Esophagus squamous epithelium (tissue), 5 donors: ENCODE measurements at places on chromosomes 12 and 14.

DNA sequence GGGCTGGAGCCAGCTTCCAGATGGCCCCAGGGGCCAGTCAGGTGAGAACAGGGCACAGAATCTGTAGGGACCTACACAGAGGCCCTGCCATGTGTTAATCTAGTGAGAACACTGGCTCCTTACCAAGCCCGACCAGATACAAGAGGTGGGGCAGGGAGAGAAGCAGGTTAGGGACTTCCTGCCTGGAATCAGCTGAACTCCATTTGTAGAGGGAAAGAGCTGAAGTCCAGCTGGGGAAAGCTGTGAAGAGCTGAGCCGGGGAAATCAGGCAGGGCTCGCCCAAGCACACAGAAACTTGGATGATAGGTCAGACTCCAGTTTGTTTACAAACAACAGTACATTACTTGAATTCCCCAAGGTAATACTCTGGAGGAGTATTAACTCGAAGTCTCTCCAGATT lies 46.7 kb downstream of the PTGER2 start:
- no peak for DNase-seq

DNA sequence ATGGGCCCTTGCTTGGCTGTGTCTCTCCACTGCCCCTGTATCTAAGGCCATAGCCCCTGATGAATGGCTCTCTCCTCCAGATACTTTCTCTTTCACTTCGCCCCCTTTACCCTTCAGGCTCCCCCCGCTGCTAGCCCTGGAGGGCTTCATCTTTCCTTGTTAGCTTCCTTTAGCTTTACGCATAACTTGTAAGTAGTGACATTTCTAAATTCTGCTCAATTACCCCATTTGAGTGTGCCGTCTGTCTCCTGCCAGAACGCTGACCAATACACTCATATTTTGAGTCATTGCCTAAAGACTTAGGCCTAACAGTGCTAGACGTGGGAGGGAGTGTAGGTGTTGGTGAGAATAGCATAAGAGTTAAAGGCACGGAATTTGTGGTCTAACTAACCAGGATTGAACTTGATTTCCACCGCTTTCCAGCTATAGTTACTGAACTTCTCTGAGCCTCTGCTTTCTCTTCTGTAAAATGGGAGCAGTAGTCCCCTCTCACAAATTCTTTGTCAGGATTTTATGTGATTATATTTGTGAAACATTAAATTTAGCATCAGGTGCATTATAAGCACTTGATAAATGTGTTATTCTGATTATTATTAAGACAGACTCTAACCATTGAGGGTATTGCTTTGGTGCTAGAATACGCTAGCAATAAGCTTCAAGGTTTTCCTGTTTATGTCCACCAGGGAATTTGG lies 129.3 kb downstream of the ZFP36L1 start:
- DNase-seq = no peak

DNA sequence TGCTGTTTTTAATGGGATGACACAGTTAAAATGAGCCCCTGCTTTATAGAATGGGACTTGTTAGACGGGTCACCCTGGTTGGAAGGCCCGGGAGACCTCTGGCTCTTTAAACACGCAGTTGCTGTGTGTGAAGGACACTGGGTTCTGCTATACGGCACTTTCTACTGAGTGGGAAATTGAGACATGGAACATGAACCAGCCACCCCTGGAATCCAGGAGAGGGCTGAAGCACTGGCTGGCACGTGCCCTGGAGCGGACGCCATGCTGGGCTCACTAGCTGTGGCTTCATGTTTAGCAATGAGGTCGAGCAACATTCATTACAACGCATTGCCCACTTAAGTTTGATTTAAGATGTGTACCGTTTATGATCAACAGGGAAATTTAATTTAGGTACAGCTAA lies 23.9 kb downstream of the CACNA1C start:
- no peak for DNase-seq

GRCh38 chr12:13365748-13366366 lies 169.3 kb downstream of the EMP1 start:
- DNase-seq = no peak

- DNase-seq = no peak
Observed at GRCh38 chr12:89576572-89577220, 50.8 kb upstream of the POC1B start.

GRCh38 chr12:121424624-121424975 lies 24.7 kb downstream of the RNF34 start:
- DNase-seq = no peak

DNA sequence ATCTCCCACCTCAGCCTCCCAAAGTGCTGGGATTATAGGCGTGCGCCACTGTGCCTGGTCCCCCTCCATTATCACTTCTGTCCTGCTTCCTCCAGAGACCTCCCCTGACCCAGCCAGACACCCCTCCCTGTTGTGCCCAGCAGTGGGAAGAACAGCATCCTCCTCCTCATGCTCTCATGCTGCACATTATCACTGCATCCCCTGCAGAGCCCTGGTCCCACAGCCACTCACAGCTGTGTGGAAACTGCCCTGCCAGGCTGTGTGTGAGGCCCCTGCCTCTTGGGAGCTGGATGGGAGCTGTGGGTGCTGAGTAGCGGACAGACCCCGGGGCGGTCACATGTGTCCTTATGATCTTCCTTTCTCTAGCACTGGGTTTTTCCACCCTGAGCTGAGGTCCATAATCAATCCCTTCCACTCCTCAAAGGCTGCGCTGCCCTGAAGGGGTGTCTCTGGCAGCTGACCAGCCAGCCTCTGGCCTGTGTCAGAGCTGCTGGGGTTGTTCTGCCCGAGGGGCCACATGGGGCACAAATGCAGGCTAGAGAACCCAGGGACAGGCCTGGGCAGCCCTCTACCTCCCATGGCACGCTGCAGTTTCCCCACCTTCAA lies 9.2 kb downstream of the HIP1R start:
- DNase-seq = no peak

DNA sequence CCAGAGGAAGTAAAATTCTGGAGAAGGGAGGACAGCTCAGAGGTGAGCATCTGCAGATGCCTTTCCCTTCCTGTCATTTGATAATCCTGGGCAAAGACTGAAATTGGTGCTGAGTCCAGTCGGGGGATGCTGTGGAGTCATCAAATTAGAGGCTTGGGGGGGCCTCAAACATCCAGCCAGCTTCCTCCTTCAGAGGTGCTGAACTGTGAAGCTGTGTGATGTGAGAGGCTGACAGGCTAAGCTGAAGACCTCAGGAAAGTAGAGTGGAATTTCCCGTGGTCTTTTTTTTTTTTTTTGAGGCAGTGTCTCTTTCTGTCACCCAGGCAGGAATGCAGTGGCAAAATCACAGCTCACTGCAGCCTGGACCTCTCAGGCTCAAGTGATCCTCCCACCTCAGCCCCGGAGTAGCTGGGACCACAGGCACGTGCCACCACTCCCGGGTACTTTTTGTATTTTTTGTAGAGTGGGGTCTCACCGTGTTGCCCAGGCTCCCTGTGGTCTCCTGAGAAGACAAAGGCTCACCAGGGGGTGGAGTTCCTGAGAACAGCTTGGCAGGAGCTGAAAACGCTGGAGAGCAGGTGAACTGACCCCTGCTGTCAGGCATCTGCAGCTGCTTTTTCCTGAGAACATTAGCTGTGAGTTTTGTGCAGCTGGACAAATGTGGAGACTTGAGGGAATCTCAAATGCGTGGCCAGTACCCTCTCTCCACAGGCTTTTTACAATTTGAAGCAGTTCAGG lies 6.1 kb upstream of the TCL1B start:
- DNase-seq = no peak

GRCh38 chr14:85533861-85534291 lies 3.9 kb downstream of the FLRT2 start:
- no peak for DNase-seq

DNA sequence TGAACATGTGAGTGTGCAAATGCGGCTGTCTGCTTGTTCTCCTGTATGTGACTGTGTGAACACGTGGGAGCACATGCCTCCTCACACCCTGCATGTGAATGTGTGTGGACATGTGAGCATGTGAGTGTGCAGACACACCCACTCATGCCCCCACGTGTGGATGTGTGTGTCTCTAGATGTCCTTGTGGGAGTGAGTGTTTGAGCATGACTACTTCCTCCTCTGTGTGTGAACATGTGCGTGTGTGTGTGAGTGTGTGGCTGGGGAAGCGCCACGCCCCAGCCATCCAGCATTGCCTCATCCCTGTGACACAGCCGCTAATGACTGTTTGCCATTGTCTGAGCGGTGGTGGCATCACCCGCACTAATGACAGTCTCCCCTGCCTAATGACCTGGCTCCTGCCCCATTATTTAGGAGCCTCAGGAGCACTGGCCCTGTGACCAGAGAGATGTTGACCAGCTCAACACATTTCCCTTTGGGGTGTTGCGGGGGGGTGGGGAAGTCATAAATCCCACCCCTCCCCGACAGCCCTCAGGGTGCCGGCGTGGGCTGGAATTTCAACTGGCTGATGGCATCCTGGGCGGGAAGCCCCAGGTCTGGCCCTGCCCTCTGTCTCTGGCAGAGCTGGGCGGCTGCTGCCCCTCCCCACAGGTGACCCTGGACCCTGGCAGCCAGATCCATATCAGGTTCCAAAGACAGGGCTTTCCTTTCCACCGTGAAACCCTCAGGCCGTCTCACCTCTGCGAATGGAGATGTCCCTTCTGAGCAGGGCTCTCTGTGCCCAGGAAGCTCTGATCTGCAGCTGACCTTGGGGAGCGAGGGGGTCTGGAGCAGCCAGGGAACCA lies 11.5 kb upstream of the KRT80 start:
- DNase-seq = no peak
